ENCODE measurements at places on chromosomes 1 and 21.

DNA sequence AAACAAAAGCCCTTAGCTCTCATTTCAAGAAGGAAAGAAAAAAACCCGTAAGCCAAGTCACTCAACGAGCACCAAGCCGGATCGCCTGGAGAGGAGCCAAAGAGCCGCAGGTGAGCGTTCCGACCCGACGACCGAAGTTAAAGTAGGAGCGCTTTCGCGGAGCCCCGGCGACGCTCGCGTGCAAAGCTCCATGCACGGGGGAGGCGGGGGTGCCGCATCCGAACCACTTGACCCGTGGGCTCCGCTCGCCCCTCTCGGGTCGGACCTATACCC, 382 bp downstream of the GPBP1L1 start:
- peak; percentile 65 for DNase-seq

- DNase-seq: no peak
Observed at GRCh38 chr21:35637431-35637830, 422.9 kb downstream of the SETD4 start.

DNA sequence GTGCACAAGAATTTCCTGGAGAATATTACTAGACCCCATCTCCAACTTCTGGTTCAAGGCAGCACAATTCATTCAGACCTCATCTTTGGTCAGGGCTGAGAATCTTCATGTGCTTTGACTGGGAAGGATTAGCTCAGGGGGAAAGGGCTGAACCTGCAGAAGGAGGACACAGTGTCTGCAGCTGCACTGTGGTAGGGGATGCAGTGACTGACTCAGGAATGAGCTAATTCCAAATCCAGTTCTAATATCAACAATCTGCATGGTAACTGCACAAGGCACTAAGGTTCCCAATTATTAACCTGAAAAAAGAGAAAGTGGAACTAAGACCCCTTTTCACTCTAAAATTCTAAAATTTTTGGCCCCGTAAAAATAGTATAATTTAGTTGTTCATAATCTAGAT, 31.6 kb downstream of the TTLL7 start:
- no peak for DNase-seq

GRCh38 chr1:163178628-163179027, 24.1 kb downstream of the RGS5 start:
- DNase-seq: no peak

DNA sequence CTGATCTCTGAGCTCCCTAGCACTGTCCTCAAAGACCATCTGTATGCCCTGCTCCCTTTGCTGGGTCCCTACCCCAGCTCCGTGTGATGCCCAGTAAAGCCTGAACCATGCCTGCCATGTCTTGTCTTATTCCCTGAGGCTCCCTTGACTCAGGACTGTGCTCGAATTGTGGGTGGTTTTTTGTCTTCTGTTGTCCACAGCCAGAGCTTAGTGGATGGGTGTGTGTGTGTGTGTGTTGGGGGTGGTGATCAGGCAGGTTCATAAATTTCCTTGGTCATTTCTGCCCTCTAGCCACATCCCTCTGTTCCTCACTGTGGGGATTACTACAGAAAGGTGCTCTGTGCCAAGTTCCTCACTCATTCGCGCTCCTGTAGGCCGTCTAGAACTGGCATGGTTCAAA, 5.7 kb downstream of the GSTM5 start:
- DNase-seq: no peak

DNA sequence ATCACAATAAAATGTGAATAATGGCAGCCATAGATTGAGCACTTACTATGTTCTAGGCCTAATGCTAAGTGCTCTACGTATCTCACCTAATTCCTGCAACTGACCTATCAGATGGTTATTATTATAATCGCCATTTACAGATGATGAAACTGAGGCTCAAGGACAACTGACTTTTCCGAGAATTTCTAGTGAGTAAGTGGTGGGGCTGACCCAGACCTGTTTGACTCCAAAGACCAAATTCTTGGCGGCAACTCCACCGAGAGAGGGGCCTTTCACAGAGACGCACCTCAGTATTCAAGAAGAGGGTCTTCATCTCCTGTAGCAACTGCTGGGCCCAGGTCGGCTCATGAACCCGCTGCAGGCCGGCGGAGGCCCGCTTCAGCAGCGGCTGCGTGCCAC, 573 bp downstream of the TMEM234 start:
- DNase-seq: no peak

- peak; percentile 90 for DNase-seq
Observed at GRCh38 chr21:45078877-45079281, 4.5 kb downstream of the ADARB1 start.

GRCh38 chr1:220430059-220430458, 97.9 kb upstream of the MARK1 start:
- DNase-seq: no peak

DNA sequence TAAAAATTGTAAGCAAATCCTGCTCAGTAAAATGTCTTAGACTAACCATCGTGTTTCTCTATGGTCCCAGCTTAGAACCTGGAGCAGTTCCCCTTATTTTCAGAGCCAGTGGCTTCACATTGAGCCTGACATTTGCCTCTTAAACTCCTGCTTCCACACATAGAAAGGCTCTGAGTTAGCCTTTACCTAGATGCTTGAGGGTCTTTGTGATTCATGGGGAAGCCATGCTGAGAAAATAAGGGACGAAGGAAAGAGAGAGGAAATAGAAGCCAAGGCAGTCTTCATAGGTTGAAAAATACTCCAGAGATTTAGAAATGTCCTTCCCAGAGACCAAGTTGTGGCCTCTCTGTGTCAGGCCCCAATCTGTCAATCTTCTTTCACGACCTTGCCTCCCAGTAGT, 16.1 kb upstream of the RBBP5 start:
- no peak for DNase-seq

- no peak for DNase-seq
Observed at GRCh38 chr1:219265026-219265515, 91.4 kb downstream of the LYPLAL1 start.

DNA sequence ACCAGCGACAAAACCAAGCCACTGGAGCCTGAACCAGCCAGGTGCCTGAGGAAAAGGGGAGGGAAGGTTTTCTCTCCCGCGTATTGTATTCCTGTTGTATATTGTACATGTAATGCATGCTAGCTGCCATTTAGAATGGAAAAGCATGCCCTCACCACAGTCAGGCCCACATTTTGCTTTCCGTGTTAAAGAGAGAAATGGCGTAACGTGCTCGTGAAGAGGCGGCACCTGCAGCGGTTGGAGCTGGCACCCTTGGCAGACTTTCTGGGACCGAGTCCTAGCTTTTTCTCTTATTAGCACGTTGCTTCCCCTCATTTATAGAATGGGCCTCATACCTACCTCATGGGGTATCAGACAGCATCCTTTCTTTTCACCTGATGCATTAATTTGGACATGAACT, 135.3 kb upstream of the IRF2BP2 start:
- DNase-seq: no peak

GRCh38 chr1:199956005-199956404, 71.5 kb upstream of the NR5A2 start:
- DNase-seq: no peak

GRCh38 chr1:214615871-214616270, 12.9 kb downstream of the CENPF start:
- no peak for DNase-seq

- DNase-seq: no peak
Observed at GRCh38 chr21:36052860-36053714, 7.2 kb downstream of the SETD4 start.

DNA sequence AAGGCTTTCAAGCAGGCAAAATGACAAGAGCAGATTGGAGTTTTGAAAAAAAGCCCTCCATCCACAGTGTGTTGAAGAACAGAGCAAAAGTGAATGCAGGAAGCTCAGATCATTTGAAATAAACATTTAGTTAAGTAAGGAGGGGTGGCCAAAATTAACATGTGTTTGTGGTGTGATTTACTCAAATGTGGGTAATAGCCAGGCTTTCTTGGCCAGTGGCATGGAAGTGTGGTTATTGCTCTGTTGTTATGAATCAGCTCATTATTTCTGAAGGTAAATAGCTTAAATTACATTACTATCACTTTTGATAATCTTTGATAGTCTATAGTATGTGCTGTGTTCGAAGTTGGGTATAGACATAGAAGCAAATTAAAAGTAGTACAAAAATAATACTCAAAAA, 485.9 kb downstream of the LMO4 start:
- no peak for DNase-seq

DNA sequence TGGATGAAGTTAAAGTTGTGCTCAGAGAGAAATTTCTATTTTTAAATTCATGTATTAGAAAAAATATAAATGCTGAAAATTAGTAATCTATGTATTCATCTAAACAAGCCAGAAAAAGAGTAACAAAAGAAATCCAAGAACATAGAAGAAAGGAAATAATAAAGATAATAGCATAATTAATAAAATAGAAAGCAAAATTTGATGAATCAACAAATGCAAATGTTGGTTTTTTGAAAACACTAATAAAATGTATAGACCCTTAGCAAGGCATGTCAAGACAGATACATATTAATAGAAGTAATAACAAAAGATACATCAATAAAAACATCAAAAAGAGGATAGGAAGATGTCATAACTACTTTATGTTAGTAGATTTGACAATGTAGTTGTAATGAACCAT, 18.0 kb downstream of the F13B start:
- DNase-seq: no peak

- DNase-seq: no peak
Observed at GRCh38 chr1:24939675-24940193, 9.7 kb upstream of the RUNX3 start.

DNA sequence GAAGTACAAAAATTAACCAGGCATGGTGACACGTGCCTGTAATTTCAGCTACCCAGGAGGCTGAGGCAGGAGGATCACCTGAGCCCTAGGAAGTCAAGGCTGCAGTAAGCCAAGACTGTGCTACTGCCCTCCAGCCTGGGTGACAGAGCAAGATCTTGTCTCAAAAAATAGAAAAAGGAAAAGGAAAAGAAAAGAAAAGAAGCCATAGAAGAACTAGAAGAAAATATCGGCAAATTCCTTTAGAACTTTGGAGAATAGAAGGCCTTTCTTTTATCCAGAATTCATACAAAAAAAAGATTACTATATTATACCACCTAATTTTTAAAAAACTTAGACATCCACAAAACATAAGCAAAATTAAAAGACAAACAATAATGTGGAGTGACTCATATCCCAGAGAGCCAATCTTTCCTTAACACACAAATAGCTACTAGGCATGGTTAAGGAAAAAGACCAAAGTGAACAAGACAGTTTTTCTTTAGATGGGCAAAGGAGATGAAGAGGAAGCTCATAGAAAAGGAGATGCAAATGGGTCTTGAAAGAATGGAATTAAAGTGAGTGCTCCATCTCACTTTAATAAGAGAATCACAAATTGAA, 251.1 kb upstream of the IRF2BP2 start:
- DNase-seq: no peak

Data from DND-41 (cell line).